CD4-positive, alpha-beta T cell treated with Interleukin-1 beta for 1 hour (primary cell): ENCODE measurements at places on chromosomes 2 and 18.

GRCh38 chr2:28366496-28367282 is 26.0 kb upstream of the FOSL2 start:
- DNase-seq = peak; percentile 80

GRCh38 chr2:200862532-200863000 is 1.9 kb downstream of the CLK1 start:
- peak; percentile 78 for DNase-seq

GRCh38 chr18:33711514-33711913 is 133.5 kb downstream of the ASXL3 start:
- DNase-seq = no peak

GRCh38 chr2:8633735-8634313 is 48.0 kb upstream of the ID2 start:
- no peak for DNase-seq

- no peak for DNase-seq
These were observed 59.8 kb downstream of the MARCHF4 start for GRCh38 chr2:216312441-216312840.

- no peak for DNase-seq
These were observed 81.2 kb downstream of the EIPR1 start for GRCh38 chr2:3296182-3296972.

DNA sequence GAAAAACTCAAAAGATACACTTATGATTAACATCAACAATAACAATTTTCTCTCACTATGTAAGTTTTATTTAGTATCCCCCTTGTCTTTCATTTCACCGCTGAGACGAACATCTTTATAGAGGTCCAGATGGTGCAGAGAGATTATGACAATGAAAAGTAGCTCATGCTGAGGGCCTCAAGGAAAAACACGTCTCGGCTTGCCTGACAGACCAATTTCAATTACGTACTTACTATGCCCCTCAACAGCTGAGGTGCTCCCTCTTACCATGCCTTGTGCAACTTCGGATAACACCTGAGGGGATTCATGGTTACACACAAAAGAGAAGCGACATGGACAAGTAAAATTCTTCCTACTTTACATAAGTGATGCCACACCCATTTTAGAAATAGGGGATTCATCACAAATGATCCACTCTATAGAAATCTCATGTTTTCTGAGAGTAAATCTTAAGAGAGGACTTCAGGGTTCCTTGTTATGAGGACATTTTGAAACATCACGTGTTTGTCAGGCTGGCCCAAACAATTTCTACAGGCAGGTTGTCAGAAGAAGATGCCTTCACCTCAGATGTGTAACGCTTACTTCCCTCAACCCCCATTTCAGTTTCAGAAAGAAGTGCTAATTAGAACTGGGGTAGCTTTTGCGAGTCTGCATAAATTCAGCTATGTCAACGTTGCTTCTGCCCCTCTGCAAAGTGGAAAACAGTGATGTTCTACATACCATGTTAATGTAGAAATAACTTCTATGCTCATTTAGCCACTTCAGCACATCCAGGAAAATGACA is 191.4 kb downstream of the NRXN1 start:
- DNase-seq = no peak
